ENCODE measurements at places on chromosomes 1 and 21.

- peak; percentile 48 for DNase-seq
These were observed 20.6 kb upstream of the TTC34 start for GRCh38 chr1:2821966-2822620.

- no peak for DNase-seq
These were observed 106.6 kb upstream of the CXADR start for GRCh38 chr21:17406202-17406601.

- DNase-seq, result no peak
These were observed 12.0 kb downstream of the DHCR24 start for GRCh38 chr1:54875000-54875399.

GRCh38 chr1:97721221-97721620 lies 199.6 kb downstream of the DPYD start:
- no peak for DNase-seq

- DNase-seq, result no peak
These were observed 24.9 kb downstream of the RPAP2 start for GRCh38 chr1:92323473-92324453.

DNA sequence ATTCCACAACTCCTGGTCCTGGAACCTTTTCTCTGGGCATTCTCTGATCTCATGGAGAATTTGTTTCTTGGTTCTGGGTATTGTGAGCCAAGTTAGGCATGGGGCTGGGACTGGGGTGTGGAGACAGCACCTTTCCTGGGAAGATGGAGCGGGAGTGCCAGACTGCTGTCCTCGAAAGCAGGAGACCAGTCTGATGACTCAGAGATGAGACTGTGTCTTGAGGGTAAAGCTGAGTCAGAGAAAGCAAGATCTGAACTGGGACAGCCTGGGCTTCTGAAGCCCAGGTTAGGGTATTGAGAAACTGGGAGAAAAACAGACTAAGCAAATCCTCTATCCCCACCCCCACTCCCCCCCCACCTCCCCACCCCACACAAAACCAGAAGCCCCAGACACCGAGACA lies 2.2 kb upstream of the KANK4 start:
- peak; percentile 93 for DNase-seq

DNA sequence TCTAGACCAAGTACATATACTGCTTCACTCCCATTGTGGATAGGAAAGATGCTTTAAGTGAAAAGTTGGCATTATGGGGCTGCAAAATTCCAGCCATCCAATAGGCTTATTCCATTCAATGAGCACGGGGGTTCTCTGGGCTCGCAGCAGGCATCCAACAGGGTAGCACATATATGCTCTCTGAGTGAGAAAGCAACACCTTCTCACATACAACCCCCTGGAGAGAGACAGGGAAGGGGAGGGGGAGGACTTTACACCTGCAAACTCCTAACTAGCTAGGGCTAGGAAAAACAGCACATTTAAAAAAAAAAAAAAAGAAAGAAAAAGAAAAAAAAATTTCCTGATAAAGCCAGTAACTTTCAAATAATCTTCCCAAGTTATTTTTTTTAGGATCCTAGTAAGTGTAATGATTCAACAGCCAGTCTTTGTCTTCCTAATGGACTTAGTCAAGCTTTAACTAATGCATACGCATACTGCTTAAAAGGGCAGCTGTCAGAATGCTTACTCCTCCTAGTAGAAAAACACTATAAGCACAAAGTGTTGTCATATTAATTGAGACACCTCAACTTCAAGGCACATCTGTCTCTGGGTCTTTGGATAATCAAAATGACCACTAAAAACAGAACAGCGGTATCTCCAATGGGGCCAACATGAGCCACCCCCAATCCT lies 18.7 kb downstream of the PSMB2 start:
- DNase-seq, result no peak

- no peak for DNase-seq
These were observed 20.1 kb upstream of the COG2 start for GRCh38 chr1:230622151-230622550.

DNA sequence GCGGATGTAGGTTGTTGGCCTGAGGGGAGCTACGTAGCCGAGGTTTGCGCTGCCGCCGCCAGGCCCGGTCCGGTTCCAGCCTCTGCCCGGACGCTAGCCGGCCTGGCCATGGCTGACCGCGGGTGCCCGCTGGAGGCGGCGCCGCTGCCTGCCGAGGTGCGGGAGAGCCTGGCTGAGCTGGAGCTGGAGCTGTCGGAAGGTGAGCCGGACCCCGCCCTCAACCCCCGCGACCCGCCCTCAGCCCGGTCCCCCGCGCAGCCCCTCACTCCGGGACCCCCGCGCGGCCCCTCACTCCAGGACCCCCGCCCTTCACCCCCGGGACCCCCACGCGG lies 299 bp downstream of the DIP2A start:
- no peak for DNase-seq

- DNase-seq, result no peak
These were observed 91.9 kb downstream of the PCBP3 start for GRCh38 chr21:45735259-45736000.

DNA sequence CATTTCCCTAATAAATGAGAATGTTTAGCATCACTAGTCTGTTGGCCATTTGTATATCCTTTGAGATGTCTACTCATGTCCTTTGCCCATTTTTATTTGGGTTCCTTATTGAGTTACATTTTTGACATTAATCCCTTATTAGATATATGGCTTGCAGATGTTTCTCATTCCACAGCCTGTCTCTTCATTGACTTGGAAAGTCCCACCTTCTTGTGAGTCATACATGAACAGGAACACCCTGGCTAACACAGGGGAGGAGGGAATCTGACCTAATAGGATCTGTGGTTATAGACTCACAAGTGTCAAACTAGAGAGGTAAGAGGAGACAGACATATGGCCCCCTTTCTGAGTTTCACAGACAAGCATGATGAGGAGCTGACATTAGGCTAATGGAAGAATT lies 11.5 kb downstream of the ZP4 start:
- peak; percentile 59 for DNase-seq

Measured in H54 (cell line).